ENCODE measurements at places on chromosomes 5 and 9. TPM values are rescaled to one million over a fixed set of nuclear protein-coding genes. Genes with fewer than 3 reads are reported as not detected.

The GABRA1 gene
- not detected for total RNA-seq

The BICD2 gene
- 35.0 TPM for total RNA-seq

The SPATA6L gene
- total RNA-seq: 2.3 TPM

The CRB2 gene
- total RNA-seq: not detected

The PSD2 gene
- total RNA-seq: not detected

The HBEGF gene
- total RNA-seq: 21.3 TPM

All from A375 (cell line).